ENCODE measurements at places on chromosomes 1 and 21.

- DNase-seq: peak; percentile 52
Observed at GRCh38 chr1:180182643-180183311, 28.1 kb downstream of the QSOX1 start.

DNA sequence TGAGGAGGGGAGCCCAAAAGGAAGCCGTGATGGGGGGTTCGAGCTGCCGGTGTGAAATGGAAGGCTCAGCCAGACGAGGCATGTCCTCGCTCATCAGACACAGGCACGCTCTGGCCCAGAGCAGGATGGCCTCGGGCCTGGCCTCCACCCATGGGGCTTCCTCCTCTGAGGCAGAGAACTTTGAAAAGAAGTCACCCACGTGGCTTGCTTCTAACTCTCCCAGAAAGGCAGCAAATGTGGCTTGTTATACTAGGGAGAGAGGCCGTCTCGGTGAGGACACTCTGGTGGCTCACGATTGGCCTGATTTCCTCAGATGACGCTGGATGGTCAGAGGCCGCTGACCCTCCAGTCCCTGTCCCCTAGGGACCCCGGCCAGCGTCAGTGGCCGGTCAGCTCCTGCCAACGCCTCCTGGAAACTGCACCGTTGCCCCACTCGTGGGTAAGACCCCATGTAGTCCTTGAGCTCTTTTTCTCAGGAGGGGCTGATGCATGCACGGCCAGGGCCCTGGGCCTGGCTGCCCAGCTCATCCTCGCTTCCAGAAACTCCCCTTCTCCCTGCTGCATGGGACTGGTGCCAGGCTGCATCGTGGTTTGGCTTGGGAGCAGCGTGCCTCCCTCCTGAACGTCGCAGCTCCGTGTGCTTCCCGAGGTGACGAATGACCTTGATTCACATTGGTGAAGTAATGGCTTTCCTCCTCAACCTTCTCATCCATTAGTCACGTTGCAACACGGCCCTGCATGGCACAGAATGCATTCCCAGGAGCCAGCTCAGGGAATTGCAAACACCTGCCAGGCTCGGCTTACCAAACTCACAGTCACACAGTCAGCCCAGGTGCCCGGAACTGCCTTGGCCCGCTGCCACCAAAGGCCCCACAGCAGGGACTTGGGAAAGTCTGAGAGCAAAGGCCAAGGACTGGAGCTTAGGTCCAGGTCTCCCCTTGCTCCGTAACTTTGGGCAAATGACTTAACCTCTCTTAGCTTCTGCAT is 58.8 kb downstream of the TOMM20 start:
- DNase-seq: no peak

- DNase-seq: no peak
Observed at GRCh38 chr1:156571261-156571852, 1.0 kb downstream of the IQGAP3 start.

DNA sequence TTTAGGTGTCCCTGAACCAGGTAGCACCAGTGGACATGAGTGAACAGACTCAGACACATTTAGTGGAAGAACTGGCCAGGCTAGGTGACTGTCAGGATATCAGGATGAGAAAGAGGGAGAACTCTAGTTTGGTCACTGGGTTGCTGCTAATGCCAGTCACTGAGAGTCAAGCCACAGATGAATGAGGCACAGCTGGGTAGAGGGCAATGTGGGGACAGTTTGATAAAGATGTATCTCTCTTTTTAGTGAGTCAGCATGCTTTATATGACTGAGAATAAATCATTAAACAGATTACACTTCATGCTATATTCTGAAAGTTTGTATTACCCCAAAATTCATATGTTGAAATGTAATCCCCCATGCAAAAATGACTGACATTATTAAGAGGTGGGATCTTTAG is 87.1 kb downstream of the SELENOF start:
- no peak for DNase-seq

DNA sequence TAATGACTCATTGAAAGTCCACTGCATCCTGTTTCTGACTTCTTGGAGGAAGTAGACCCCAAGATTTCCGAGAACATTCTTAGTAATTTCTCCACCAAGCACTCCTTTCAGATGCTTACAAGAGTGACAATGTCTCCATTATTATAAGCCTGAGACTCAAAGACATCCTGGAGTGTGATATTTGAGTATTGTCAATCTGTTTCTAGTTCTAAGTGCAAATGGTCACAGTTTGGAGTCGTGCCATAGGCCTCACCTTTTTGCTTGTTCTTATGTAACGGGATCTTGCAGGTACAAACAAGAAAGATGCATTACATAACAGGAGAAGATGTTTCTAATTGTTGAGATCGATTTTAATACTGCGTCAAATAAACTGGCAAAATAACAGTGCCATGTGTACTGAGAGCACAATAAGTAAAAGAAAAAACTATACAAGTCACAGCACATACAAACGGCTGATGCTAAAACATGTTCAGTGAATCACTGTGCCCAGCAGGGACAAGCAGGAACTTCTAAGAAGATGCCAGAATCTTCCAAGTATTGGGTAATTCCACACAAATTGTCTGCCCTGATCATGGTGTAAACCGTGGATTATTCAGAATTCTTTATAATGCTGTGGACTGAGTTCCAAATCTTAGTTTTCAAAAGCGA is 54.1 kb downstream of the CD2 start:
- no peak for DNase-seq

- DNase-seq: no peak
Observed at GRCh38 chr1:29556657-29557056, 320.3 kb downstream of the PTPRU start.

- peak; percentile 27 for DNase-seq
Observed at GRCh38 chr21:43757601-43758000, 18.5 kb downstream of the CSTB start.

- DNase-seq: peak; percentile 87
Observed at GRCh38 chr1:41515131-41515678, 30.7 kb upstream of the EDN2 start.

GRCh38 chr1:66778969-66779368 is 22.1 kb downstream of the INSL5 start:
- no peak for DNase-seq

DNA sequence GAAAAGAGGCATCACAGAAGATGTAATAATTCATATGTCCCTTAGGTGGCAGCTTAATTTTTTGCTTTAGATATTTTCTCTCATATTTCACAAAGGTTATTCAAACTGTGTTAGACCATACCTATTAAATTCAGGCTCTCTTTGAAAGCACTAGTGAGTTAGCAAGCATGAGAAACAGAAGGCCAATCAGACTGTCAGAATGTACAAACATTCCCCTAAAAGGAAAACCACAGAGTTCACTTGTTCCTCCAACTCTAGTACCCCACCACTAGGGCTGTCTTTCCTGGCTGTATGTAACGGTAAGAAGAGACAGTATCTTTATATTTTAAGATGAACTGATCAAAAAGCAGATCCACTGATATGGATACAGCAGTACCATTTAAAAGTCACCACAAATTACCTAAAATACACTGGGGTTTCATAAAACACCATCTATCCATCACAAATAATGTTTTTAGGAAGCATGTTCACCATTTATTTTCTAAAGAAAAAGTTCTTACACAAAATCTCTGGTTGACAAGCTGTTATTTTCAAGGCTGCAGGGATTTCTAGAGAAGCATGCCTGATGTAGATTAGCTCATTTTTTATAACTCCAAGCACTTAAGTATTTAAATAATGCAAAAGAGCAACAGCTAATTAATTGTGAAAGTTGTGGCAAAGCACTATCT is 1.8 kb downstream of the ARPC5 start:
- peak; percentile 78 for DNase-seq

GRCh38 chr1:103525114-103525606 is 339 bp upstream of the RNPC3 start:
- peak; percentile 58 for DNase-seq

DNA sequence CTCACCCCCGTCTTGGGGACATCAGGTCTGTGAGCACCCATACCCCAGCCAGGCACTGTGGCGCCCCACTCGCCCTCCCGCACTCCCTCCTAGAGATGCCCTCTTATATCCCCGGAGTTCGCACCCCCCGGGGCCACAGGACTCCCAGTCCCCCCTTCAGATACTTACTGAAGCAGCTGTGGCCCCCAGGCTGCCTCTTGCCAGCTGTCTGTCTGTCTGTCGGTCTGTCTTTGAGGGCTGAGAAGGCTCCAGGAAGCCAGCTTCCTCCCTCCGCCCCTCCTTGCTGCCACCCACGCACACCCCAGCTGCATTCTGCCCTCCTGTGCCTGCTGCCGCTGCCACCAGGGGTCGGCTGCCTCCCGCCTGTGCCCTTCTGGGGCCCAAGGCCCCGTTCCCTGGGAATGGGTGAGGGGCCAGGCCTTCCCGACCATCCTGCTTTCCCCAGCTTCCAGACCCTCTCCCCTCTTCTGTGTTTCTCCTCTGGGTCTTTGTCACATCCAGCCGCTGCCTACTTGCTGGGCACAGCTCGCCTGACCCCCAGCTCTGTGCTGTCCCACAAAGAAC is at the start of gene PTPN7:
Gene PTPN7, minus strand, starts transcription at position 226 of the 564 bp plus-strand sequence. CDS start 1,200 bp downstream, outside the sequence.
- no peak for DNase-seq

DNA sequence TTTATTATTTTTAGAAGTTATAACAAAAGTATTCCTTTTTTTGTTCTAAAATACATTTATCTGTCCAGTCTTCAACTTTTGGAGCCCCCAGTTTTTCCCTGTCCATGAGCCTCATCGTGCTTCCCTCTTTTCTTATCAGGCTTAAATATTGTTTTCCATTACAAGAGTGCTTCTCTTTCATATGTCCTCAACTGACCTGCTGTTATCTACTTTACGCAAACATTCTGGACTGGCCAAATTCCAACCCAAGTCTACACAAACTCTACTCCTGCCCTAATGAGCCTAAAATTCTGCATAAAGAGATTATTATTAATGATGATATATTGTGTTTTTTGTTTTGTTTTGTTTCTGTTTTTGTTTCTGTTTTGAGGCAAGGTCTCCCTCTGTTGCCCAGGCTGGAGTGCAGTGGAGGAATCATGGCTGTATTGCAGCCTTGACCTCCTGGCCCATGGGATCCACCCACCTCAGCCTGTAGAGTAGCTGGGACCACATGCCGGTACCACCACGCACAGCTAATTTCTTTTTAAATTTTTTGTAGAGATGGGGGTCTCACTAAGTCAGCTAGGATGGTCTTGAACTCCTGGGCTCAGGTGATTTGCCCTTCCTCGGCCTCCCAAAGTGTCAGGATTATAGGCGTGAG is 318.8 kb upstream of the NEGR1 start:
- no peak for DNase-seq

DNA sequence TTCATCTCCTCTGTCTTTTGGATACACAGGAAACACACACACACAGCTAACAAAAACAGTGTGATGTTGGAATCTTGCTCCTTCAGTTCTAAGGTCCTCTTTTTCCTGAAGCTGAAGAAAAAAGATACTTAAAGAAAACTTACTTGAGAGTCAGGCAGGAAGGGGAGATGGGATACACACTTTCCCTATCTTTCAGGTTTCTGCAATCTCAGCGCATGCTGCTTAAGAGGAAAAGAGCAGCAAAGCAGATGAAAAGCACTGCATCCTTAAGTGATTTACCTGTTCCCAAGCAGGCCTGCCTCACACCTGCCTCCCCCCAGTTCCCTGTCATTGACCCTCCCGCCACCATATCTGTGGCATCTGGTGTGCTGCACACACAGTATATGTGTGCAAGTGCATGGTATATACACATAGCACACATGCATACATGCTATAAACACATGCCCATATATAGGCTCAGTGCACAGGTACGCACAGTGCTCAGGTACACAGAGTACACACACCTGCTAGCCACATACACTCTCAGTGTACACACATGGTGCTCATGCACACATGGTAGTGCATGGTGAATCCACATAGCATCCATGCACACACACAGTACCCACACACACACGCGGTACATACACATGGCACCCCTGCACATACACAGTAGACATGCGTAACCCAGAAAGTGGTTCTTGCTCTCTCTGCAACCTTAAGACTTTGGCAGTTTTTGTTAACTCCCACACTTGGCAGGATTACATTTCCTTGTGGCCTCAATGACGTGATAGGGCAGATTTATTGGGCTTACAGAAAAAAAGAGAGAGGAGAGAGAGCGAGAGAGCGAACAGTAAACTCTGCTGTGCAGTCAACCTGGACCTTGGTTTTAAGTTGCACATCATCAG is 166.9 kb downstream of the TOMM20 start:
- DNase-seq: no peak

DNA sequence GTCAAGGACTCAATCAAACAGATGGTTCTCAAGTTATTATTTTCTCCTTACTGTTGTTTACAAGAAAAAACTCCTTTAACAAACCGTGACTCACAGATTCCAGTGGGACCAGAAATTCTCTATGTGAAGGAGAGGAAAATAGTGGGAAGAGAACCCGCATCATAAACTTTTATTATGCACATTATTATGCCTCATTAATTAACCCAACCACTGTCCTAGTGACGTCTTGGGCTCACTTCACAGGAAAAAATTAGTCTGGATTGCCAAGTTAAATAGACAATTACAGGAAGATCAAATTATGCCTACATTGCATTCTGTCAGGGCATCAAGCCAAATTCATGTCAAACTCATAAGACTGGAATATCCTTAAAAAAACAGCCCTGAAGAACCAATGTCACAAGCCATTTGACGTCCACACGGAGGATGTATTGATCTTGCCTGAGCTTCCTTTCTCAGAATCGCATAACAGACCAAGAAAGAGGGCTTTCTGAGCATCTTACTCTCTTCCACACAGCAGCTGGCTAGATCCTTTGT is 347.8 kb downstream of the DUSP10 start:
- no peak for DNase-seq

DNA sequence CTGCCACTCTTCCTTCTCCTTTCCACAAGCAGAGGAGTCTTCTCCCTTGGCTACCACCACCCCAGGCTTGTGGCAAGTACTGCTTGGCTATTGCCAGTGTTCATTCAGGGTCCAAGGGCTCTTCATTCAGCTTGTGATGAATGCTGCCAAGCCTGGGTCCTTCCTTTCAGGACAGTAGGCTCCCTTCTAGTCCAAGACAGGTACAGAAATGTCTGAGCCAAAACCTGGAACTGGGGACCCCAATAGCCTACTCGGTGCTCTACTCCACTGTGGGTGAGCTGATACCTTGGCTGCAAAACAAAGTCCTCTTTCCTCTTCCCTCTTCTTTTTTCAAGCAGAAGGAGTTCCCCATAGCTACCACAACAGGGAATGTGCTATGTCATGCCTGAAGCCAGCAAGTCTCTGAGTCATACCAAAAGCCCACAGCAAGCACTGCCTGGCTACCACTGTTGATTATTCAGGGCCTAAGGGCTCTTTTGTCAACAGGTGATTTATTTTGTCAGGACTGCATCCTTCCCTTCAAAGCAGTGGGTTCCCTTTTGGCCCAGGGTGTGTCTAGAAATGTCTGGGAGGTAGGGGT is 268.9 kb downstream of the HHAT start:
- DNase-seq: peak; percentile 56

- DNase-seq: no peak
Observed at GRCh38 chr1:60068393-60069045, 5.1 kb downstream of the C1orf87 start.

DNA sequence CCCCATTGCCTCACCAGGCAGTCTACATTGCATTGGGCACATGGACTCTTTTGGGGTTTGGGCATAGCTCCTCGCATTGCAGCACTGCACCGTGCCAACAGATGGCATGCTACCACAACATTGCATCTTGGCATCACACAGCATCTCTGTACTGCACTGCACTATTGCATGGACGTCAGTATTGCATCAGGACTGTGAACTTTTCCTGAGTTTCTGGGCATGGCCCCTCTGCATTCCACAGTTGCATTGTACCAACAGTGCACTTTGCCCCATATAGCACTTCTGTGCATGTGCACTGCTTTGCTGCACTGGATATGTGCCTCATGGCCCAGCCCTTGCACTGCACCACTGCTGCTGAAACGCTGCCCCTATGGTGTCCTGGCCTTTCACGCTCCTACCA is 9.6 kb downstream of the PTPRU start:
- peak; percentile 65 for DNase-seq

GRCh38 chr1:54126271-54126815 is 26.5 kb downstream of the CDCP2 start:
- DNase-seq: no peak
